NCI-H1436 treated with DMSO at 0.1 percent for 48 hours (cell line): ENCODE measurements at places on chromosomes 2 and 18.

DNA sequence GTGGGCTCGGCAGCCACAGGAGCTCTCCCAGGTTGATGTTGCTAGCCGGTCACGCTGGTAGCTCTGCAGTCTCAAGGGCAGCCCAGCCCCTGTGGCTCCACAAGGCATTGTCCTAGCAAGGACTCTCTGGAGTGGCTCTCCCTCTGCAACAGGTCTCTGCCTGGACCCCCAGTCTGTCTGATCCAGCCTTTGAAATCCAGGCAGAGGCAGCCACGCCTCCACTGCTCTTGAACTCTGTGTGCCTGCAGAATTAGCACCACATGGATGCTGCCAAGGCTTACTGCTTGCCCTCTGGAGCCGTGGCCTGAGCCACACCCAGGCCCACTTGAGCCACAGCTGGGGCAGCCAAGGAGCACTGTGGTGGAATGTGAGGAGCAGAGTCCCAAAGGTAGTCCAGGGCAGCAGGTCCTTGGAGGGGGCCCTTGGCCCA is 43.0 kb upstream of the FAHD2A start:
- DNase-seq, result no peak

GRCh38 chr2:121382744-121383143 is 97.7 kb upstream of the TFCP2L1 start:
- no peak for DNase-seq

DNA sequence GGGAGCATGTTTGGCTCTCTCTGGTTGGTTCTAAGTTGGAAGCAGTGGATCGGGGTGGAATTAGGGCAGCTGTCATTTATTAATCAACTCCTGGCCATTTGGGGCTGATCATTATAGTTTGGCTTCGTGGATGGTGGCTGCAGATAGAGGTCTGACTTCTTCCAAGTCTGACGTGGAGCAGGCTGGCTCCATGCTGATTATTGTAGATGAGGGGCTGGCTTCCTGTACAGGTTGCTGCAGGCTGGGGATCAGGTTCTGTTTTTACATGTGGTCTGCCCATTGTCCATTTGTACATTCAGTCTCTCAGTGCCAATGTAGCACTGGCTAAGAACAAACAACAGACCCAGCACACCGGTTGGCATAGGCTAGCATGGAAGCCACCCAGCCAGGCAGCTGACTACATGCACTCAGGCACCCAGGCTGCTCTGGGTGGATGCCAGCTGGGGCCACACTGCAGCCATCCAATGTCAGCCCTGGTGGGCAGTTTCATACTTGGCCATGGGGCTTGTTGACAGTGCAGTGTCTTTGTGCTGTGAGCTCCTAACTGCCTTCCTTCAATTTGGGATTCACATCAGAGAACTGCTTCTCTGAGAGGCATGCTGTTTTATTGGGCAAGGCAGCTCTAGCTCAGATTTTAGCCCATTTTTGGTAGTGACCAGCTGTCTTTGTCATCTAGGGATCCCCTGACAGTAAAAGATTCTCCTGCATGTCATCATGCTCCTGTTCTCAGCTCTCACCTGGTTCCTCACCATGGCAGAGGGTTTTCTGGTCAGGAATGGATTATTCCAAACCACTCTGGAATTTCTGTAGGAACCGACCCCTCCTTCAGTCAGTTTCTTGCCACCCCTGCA is 25.4 kb downstream of the NPAS2 start:
- DNase-seq, result no peak

- no peak for DNase-seq
These were observed 103.9 kb downstream of the RND3 start for GRCh38 chr2:150383587-150383986.

DNA sequence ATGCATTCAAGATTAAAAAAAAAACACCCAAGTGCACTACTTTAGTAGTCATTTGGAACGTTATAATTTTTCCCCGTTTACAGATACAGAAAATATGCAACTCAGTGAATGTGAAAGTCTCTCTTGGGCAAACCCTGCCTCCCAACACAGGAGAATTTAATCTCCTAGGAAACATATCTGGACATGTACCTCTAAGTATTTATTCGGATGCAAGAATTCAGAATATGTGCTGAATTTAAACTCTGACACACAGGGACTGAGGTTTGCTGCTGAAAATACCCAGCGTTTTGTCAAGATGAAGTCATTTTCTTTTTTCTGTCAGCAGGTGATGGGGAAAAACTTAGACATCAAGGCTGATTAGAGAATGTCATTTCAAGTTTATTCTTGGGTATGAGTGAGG is 105.4 kb downstream of the ACKR3 start:
- DNase-seq, result no peak

- DNase-seq, result no peak
These were observed at the start of gene CYP1B1 for GRCh38 chr2:38075507-38076151. TSS of gene CYP1B1 (minus strand) at chr2:38076151. CDS start at chr2:38075388, 763 bp downstream.

GRCh38 chr2:64866797-64867196 is 122.4 kb upstream of the SLC1A4 start:
- DNase-seq, result no peak
